Activated CD4-positive, alpha-beta T cell treated with anti-CD3 and anti-CD28 coated beads, Interleukin-2, amount 10 ng/mL, durations not matched to agents 24 days and 14 days (primary cell): ENCODE measurements at places on chromosomes 5 and 9. TPM values are rescaled to one million over a fixed set of nuclear protein-coding genes. Genes with fewer than 3 reads are reported as not detected.

GRCh38 chr5:127303404-127303803 lies 12.8 kb downstream of the MEGF10 start:
- DNase-seq = no peak

DNA sequence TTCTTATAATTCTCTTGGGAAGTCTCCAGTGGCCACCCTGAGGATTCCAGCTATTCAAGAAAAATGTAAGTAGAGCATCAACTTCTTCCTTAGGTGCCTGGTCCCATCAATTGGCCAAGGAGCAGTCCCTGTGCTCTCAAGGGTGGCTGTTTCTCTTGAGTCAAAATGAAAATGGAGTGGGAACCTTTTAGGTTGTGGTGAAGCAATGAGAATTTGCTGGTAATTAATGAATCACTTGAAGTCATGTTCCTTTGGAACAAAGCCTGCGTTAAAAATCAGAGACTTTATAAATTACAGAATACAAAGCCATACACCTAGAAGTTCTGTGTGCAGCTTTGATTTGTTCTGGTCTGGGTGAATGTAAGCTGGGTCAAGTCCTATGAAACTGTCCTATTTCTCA lies 48.9 kb downstream of the IL31RA start:
- DNase-seq = no peak

PCDHA9 gene
- not detected in 2 replicates for total RNA-seq

BHMT2 gene
- not detected in 2 replicates for total RNA-seq

PTPRD gene
- not detected in 2 replicates for total RNA-seq

PTPDC1 gene
- total RNA-seq = 5.6 and 6.7 TPM in 2 replicates

ZNF366 gene
- total RNA-seq = not detected in 2 replicates
